ENCODE measurements at places on chromosomes 16 and 17.

GRCh38 chr17:31780483-31780882 is 78.6 kb downstream of the COPRS start:
- DNase-seq: no peak

DNA sequence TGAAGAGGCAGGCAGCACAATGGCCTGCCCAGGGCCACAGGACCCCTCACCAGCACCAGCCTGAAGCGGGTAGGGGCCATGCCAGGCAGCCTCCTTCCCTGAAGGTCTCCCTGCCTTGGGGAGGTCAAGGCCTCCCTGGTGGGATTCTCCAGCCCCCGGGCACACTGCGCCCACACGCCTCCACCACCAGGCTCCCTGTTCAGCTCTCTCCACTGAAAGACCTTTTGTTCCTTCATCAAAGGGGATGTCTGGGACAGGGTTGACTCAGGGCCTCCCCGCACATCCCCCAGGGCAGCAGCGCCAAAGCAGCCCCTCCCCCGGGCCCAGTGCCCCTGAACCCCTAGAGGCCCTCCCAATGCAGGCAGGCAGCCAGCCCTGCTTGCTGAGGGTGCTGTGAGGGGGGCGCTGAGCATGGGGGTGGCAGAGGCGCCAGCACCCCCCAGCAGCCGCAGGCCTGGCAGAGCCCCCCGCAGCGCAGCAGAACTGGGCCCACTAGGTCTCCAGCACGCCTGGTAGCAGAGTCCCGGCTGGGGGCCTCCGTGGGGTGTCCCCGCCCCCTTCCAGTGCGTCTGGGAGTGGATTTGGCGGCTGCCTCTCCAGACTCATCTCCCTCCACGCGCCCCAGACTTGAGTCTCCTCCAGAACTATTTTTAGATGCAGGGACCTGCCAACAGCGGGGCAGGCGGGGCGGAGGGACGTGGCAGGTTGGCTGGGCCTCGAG is 13.1 kb downstream of the BCAR1 start:
- DNase-seq: no peak

- DNase-seq: no peak
Measured at GRCh38 chr16:25228372-25228771, 11.6 kb downstream of the AQP8 start.

DNA sequence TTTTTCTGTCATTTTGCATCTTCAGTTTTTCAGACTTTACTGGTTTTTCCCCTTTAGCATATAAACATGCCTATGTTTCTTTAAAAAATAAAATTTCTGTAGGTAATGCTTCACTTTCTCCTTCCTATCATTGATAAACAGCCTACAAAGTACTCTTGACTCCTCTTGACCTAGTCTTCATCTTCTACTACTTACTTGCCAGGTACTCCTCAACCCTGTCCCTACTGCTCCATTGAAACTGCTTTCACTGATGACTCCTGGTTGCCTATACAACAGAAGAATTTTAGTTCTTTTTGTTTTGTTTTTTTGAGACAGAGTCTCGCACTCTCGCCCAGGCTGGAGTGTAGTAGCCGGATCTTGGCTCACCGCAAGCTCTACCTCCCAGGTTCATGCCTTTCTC is 7.0 kb downstream of the DDX42 start:
- no peak for DNase-seq

GRCh38 chr17:15092261-15092660 is 172.9 kb downstream of the PMP22 start:
- no peak for DNase-seq
